Stromal cell of bone marrow (primary cell): ENCODE measurements at places on chromosomes 11 and 22.

DNA sequence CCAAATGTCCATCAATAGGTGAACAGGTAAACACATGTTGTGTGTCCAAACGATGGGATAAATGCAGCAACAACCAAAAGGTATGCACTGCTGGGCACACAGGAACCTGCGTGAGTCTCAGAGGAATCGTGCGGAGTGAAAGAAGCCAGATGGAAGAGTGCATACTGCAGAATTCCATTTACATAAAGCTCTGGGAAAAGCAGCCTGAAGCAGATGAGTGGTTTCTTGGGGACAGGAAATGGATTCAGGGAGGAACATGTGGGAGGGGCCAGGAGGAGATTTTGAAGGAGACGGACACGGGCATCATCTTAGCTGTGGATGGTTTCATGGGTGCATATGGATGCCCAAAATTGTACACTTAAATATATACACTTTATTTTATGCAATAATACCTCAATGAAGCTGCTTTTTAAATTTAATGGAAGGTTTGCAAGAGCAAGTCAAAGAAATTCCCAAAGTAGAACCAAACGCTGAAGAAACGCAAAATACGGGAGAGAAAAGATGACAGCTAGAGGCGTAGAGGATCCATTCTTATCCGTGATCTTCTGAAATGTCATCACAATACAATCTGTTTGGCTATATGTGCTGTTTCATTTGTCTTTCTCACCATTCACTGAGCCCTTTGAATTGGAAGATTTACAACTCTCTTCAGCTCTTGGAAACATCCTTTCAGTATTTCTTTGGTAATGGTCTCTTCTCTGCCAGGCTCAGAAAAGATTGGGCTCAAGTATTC, 24.5 kb downstream of the ST14 start:
- no peak for DNase-seq

GRCh38 chr11:1665313-1665712, 31.7 kb upstream of the KRTAP5-6 start:
- no peak for DNase-seq

- peak; percentile 74 for DNase-seq
Observed at GRCh38 chr11:75428281-75428724, 4.7 kb downstream of the KLHL35 start.

- no peak for DNase-seq
Observed at GRCh38 chr11:73107597-73107996, 34.5 kb downstream of the FCHSD2 start.

GRCh38 chr11:113553915-113554314, 78.7 kb upstream of the DRD2 start:
- DNase-seq: no peak

- no peak for DNase-seq
Observed at GRCh38 chr11:405323-405953, 9.4 kb downstream of the SIGIRR start.

DNA sequence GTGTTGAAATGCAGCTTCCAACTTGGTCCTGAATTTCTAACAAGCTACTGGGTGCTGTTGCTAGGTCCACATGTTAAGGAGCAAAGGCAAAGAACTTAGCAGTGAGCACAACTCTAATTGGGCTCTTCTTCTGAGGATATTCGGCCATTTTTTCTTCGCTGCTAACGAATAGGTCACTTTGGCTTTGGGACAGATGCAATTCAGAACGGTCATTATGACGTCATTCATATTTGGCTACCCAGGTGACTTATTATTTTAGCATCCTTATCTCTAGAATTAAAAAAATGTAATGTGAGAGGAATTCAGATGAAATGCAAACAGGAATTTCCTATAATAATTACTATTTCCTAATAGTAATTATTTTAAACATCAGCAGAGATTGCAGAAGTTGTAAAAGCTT, 13.9 kb downstream of the TMA7B start:
- DNase-seq: no peak

- no peak for DNase-seq
Observed at GRCh38 chr11:102989379-102990047, 34.0 kb upstream of the MMP13 start.

DNA sequence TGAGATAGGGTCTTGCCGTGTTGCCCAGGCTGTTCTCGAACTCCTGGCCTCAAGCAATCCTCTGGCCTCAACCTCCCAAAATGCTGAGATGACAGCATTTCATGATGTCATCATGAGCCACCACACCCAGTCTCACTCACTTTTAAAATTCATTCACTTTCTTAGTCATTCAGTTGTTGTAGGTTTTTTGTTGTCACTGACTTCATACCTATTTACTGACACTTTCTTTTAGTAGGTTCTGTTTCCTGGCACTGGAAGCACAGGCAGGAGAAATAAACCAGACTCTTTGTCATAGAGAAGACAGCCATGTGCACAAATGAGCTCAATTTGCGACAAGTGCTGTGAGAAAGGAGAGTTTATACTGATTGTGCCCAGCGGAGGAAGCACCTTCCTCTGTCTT, 10.5 kb downstream of the ART5 start:
- DNase-seq: no peak

GRCh38 chr11:79461666-79462645, 21.1 kb upstream of the TENM4 start:
- no peak for DNase-seq

GRCh38 chr11:78783301-78783700, 208.6 kb upstream of the NARS2 start:
- DNase-seq: no peak

- no peak for DNase-seq
Observed at GRCh38 chr11:109040303-109040702, 375.4 kb downstream of the DDX10 start.

GRCh38 chr22:17705951-17706900, 67.7 kb downstream of the BCL2L13 start:
- peak; percentile 95 for DNase-seq

DNA sequence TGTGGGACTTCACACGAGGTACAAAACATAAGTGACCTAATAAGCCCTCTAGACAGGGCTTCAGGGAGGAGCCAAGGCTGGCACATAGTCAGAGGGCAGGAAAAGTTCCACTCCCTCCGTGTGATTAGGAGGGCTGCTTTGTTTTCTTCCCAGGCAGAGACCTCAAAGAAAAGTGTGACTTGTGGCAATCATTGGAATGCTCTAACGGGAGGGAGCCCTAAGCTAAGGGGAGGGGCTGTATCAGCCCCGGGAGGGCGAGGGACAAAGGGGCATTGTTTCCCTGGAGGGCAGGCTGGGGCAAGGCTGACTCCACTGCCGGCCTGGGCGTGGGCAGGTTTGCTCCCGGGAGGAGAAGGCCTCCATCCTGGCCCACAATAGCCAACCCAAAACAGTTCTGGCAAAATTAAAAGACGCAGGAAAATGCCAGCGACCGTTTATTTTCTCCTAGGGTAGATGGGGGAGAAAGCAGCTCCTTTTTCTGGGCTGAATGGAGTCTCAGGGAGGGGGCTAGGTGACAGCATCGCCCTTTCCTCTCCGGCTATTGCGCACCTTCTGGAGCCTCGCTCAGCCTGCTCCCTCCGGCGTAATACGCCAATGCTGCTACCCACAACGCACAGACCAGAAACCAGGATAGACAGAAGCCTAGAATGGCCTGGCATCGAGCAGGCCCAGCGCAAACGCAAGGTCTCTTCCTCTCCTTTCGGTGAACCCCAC, 60.2 kb downstream of the ENDOD1 start:
- no peak for DNase-seq

DNA sequence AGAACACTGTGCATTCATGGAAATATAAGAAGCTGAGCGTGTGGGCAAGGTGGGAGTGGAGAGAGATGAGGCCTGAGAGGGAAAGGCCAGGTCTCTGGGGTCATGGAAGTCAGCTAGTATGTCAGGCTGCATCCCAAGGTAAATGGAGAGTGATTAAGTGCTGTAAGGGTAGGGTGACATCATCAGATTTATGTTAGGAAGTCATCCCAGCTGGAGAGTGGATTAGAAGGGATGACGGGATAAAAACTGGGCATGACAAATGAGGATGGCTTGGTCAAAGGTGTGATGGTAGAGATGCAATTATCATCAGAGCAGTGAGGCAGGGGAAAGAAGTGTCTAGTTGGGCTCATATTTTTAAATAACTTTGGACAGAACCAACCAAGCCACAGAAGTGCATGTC, 3.5 kb upstream of the ENDOD1 start:
- no peak for DNase-seq

GRCh38 chr11:123249354-123249753, 54.3 kb upstream of the CLMP start:
- no peak for DNase-seq

GRCh38 chr11:68743539-68743938, 7.8 kb downstream of the TESMIN start:
- DNase-seq: no peak

DNA sequence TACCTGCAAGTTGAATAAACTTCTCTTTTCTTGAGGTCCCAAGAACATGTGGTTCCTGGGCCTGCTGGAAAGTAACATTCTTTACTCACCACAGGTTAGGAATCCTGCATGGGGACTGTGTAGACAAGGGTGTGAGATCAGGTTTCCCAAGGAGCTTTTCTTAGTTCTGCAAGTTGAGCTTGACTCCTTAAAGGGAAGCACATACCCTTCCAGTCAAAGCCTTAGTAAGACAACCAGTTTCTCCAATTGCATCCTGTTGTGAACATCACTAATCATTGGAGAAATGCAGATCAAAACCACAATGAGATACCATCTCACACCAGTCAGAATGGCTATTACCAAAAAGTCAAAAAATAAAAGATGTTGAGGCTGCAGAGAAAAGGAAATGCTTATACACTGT, 48.3 kb upstream of the PAK1 start:
- DNase-seq: no peak

DNA sequence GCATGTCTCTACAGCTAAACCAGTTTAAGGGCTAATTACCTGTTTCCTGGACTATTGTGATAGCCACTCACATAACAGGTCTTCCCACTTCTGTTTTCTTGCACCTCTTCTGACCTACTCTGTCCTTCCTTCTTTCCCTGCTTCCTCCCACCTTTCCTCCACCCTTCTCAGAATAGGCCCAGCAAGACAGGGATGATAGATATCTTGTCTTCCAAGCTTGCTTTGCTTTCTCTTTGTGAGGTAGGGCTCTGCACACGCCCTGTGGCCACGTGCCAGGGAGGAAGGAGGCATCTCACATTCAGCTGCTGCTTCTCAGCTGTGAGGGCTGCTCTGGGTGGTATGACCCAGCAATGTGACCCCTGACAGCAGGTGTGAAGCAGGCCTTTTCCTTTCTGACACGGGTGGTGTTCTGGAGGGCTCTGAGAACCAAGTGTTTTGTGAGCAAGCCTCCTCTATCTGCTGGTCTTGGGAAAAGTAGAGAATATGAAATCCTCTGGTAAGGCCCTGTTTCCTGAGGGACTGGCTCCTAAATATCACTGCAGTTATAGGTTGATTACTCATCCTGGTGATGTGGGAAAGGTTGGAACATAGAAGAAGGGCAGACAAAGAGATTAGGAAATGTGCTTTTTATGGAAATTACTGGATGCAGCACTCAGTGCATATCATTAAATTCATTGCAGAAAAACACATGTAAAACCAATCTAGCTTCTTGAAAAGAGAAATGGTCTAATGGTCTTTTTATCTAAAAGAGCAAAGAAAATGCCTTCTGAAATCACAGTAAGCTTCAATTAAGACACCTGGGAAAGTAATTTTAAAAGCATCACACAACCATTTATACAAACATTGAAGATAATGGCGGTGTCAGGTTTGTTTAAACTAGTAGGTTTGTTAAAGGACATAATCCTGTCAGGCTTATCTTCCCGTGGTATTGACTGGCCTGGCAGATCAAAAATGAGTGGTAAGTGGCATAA, 8.5 kb downstream of the AMOTL1 start:
- DNase-seq: no peak

DNA sequence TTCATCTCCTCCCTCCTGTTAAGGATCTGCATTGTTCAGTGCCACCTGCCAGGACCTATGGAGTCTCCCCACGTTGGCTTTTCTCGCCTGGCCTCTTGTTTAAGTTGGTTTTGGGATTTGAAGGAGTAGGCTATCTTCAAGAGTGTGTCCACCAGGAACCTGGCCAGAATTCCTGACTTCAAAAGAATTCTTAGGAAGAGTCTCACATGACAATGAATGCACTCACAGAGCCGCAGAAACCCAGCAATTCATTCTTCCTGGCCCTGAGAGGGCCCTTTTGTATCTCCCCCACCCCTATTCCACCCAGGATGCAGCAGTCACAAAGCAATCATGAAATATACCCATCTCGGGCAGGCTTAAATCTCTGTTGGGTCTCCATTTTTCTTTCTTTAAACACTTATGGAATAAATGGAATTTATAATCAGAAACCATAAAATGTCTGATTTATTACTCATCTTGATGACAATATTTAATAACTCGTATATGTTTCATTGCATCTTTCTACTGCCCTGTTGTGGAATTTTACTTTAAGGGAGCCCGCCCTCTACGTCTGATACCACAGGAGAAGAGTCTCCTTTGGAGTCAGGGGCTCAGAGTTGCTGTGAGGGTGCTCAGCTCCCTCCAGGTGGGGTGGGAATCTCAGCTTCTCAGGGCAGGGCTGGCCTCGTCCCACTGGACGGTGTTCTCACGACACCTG, 507.0 kb downstream of the NTM start:
- no peak for DNase-seq

- DNase-seq: no peak
Observed at GRCh38 chr11:3946455-3947017, 91.1 kb downstream of the STIM1 start.

DNA sequence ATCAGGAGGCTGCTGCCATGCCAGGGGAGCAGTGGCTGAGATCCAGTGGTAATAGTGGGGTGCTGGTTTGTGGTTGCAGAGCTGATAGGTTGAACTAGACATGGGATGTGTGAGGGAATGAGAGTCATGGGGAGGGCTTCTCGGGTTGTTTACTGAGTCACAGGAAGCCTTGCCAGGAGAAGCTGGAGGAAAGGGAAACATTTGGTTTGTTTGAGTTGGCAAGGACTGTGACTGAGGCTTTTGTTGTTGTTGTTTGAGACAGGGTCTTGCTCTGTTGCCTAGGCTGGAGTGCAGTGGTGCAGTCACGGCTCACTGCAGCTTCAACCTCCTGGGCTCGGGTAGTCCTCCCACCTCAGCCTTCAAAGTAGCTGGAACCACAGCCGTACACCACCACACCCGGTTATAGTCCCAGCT, 49.3 kb downstream of the CABIN1 start:
- DNase-seq: peak; percentile 97

GRCh38 chr22:44404341-44405020, 91.7 kb upstream of the SHISAL1 start:
- no peak for DNase-seq

GRCh38 chr11:13720940-13721339, 52.5 kb downstream of the FAR1 start:
- no peak for DNase-seq

GRCh38 chr11:75337195-75337654, 14.2 kb downstream of the ARRB1 start:
- peak; percentile 59 for DNase-seq

GRCh38 chr22:37659897-37660708, 1.6 kb downstream of the PDXP start:
- no peak for DNase-seq
